SW 1271 (cell line): ENCODE measurements at places on chromosomes 1 and 21.

DNA sequence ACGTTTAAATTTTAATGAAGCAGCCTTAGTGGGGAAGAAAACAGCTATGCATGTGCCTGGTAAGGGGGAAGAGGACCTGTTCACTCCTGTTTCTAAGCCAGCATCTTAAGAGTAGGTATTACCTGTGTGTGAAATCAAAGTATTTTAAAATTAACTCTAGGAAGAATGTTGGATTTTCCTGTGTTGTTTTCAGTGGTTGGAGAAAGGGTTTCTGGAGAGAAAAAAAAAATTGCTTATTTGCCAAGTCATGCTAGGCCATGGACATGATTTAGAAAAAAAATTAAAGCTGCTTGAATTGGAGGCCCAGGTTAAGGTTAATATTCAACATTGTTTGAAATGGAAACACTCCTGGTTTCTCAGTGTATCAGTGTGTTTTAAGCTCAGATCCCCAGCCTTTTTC is 42.9 kb upstream of the DNAJC6 start:
- DNase-seq = no peak

GRCh38 chr1:168369655-168370054 is 89.0 kb downstream of the TBX19 start:
- DNase-seq = no peak

DNA sequence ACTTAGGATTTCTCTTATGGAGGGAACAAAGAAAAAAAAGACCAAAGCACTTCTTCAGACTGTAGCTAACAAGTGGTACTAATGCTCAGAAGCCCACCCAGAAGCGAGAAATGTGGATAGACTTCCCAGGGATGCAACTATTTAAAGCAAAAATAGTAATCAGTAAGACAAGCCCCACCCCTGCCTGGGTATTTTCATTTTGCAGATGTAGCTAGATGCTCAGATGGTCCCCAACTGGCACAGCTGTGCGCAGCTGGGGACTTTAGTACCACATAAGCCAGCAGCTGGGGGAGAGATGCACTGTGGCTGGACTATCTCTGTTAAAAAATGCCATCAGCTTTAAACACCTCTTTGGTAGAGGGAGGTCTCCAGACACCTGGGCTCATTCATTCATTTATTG is 77.8 kb upstream of the SPAG17 start:
- no peak for DNase-seq

GRCh38 chr1:53131590-53131938 is 10.9 kb downstream of the SLC1A7 start:
- no peak for DNase-seq
